ENCODE measurements at places on chromosomes 11 and 22. TPM values are rescaled to one million over a fixed set of nuclear protein-coding genes. Genes with fewer than 3 reads are reported as not detected.

- DNase-seq = no peak
Measured at GRCh38 chr22:32832174-32832573, 30.7 kb downstream of the TIMP3 start.

- peak; percentile 94 for DNase-seq
Measured at GRCh38 chr22:44309137-44309536, 3.6 kb downstream of the SHISAL1 start.

- no peak for DNase-seq
Measured at GRCh38 chr11:113977071-113977490, 2.2 kb downstream of the HTR3A start.

DNA sequence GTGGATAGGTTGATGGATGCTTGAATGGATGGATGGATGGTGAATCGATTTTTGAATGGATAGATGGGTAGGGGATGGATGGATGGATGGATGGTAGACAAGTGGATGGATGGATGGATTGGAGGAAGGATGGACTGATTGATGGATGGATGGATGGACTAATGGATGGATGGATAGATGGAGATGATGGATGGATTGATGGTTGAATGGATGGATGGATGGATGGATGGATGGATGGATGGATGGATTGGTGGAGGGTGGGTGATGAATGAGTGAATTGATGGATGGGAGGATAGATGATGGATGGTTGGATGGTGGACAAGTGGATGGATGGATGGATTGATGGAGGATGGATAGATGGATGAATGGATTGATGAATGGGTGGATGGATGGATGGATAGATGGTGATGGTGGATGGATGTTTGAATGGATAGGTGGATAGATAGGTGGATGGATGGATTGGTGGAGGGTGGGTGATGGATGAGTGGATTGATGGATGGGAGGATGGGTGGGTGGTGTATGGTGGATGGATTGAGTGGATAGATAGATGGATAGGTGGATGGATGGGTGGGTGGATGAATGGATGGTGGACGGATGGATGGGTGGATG is 1140.9 kb downstream of the BRD1 start:
- DNase-seq = no peak

GRCh38 chr11:79419120-79419519 is 21.7 kb downstream of the TENM4 start:
- no peak for DNase-seq

GRCh38 chr11:68047437-68048290 is 8.8 kb downstream of the TCIRG1 start:
- no peak for DNase-seq

- DNase-seq = no peak
Measured at GRCh38 chr11:117816846-117817367, 7.6 kb downstream of the FXYD2 start.

GRCh38 chr11:88535916-88536547 is 198.5 kb upstream of the CTSC start:
- peak; percentile 89 for DNase-seq

DNA sequence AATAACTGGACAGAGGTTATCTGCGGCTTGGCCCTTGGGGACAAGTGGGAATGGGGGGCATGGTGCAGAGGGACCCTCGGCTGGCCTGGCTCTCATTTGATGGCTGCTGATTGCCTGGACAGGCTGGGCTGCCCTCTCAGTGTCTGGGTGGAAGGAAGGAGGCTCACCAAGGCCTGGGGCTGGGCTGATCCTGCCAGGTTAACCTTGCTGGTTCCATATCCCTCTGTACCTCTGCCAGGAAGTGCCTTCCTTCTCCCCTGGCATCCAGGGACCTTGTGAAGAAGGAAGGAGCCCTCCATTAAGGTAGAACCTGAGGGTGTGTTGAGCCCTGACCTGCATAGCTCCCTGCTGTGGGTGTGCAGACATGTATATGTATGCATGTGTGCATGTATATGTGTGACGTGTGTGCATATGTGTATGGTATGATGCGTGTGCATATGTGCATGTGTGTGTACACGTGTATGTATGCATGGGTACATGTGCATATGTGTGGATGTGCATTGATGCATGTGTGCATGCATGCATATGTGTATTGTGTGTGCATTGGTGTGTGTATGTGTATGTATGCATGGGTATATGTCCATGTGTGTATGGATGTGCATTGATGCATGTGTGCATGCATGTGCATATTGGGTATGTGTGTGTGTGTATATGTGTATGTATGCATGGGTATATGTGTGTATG is 433.9 kb downstream of the TBC1D22A start:
- DNase-seq = no peak

DNA sequence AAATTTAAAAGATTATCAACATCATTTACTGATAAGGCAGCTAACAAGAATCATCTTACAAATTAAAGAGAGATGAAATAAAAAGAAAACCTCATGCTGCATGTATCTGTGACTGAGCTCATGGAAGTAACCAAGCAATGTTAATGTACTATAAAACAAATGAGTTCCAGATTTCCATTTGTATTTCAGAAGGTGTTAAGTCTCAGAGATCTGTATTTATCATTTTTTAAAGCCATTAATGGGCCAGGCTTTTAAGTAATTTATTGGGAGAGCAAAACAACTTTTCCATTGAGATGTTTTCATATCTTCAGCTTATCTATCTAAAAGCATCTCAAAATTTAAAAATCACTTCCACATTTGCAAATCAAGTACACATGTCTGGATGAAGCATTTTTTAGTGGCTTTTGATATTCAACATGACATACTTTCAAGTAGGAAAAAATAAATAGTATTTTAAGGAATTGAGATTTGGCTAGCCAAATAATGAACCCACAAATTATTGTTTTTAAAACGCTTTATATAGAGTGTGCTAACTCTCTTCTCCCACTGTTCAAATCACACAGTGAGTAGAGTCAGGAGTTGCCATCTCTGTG is 17.9 kb upstream of the BBOX1 start:
- peak; percentile 35 for DNase-seq

- peak; percentile 37 for DNase-seq
Measured at GRCh38 chr22:43230971-43231723, 44.2 kb upstream of the TTLL12 start.

- no peak for DNase-seq
Measured at GRCh38 chr11:1481483-1481825, 5.1 kb downstream of the MOB2 start.

DNA sequence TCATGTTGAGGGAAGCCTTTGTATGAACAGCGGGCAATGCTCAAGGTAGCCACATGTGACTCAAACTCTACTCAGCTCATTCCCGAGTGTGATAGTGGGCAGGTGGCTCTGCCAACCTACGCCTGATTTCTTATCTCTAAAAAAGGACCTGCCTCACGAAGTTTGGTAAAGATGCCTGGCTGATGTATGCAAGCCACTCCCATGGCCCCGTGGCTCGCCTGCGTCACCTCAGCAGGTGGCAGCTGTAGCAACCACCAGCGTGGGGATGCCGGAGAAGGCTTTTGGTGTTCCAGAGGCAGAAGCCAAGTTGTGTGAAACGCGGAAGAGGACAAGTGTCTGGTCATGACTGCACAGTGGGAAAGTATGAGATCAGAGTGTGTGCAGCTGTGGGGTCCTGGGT is 5.4 kb downstream of the FADS2 start:
- DNase-seq = no peak

- peak; percentile 70 for DNase-seq
Measured at GRCh38 chr11:79237703-79238102, 203.1 kb downstream of the TENM4 start.

DNA sequence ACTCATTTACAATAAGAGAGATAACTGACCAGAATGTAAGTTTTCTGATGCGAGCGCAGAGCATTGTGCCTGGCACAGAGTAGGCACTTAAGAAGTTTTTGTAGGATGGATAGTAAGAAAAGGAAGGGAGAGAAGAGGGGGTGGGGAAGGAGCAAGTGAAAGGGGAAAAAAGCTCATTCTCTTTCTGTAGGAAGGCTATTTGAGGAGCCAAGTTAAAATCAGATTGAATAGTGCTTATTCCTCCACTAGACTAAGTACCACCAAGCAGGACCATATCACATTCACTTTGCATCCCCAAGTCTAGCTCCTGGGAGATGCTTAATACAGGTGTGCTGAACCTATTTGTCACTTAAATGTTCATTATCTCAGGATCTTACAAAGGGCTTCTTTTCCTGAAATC is 14.1 kb upstream of the CRKL start:
- no peak for DNase-seq

DNA sequence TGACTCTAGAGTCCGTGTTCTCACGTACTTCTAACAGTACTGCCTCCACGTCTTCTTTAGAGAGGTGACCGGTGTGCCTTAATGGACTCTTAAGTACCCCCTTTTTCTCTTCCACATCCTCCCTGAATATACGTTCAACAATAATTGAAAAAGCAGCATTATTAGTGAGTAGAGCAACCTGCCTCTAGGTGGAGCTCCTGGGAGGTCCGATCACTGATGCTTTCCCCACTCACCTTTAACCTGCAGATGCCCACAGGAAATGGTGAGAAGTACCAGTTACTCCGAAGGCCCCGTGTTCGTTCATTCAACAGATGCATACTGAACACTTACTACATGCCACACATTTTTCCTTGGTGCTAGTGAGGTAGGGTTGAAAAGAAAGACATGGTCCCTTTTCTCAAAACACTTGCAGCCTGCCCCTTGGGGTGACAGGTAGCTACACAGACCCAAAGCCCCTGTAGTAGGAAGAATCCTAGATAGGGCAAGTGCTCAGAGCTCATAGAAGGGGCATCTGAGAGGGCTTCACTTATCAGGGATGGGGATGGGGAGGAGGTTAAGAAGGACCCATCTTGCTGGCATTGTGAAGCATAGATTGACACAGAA is 72.7 kb downstream of the FEZ1 start:
- no peak for DNase-seq

GRCh38 chr11:17722000-17722643 is 2.8 kb downstream of the MYOD1 start:
- no peak for DNase-seq

GRCh38 chr11:10680956-10681487 is 12.5 kb downstream of the IRAG1 start:
- no peak for DNase-seq

DNA sequence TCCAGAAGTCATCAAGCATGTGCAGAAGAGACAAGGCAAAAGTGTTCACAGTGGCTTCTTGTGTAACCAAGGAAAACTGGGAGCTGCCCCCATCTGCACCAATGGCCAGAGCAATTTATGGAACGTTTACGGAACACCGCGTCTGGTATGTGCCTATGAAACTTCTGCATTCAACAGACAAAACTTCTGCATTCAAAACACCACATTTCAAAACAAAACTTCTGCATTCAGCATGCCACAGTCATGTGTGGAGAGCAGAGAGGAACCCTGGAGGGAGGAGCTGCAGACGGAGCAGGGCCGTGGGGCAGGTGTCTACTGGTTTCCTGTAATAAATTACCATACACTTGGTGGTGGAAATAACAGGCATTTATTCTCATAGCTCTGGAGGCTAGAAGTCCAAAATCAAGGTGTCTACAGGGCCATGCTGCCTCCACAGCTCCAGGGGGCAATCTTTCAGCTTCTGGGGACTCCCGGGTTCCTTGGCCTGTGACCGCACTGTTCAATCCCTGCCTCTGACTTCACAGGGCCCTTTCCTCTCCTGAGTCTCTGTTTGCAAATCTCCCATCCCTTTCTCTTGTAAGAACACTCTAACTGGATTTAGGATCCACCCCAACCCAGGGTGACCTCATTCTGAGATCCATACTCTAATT is 32.2 kb downstream of the RPL3 start:
- DNase-seq = peak; percentile 77

DNA sequence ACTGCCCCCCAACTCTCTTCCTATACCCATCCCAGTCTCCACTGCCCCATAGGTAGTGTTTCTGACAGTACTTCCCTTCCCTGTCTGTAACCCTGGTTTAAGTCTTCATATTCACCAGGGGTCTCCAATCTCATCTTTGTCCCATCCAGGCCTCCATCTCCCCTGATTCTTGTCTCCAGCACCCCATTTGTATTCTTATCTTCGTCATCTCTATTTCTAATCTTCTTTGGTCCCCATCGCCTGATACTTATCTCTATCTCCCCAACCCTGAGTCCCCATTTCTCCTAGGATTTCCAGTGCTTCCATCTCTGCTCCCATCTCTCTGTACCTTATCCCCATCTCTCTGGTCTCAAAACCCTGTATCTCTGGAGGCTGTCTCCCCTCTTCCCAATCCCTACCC is 1.8 kb downstream of the PHOX2A start:
- no peak for DNase-seq

DNA sequence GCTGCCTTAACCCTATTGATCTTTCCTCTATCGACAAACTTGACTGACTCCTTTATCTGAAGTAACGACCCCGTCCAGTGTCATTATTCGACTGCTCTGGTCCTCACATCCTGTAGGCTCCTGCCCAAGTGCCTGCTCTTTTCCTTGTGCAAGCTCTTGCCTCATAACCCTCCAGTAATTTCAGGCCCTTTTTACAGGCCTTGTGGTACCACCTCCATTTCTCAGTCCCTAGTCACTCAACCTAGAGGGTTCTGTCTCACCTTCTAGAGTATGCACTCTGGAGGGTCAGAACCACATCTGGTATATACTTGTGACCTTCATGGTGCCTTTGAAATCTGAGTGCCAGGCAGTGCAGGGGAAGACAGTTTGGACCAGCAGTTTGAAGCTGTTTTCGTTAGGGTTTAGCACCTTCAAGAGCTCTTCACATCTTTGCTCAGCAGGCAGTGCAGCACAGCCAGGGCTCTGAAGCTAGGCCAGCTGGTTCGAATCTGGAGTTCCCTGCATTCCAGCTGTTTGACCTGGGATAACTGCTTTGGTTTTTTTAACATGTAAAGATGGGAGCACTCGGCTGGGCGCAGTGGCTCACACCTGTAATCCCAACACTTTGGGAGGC is 11.2 kb downstream of the SNRPD3 start:
- DNase-seq = peak; percentile 28

DNA sequence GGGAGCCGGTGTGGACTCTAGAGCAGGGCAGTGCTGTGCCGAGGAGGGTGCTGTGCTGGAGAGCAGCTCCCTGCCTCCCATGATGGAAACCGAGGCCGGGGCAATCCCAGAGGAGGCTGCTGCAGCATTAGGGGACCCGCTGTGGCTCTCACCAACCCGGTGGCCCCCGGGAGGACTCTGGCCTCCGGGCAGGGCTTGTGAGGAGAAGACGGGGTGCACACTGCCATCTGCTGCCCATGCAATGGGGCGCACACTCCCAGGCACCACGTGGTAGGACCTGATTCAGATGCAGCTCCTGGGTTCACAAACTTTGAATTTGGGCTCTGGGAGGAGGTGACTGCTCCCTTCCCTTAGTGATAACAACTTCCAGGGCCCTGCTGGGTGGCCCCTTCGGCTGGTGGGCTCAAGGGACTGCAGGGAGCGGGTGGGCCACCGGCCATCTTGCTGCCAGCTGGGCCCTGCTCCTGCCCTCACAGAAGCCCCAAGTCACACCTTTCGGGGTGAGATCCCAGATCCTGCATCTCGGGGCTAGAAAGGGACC is 93.8 kb upstream of the FGF3 start:
- DNase-seq = no peak

MRPL11 gene
- total RNA-seq = 38.0 TPM

PCSK7 gene
- total RNA-seq = 44.5 TPM

PKNOX2 gene
- 2.9 TPM for total RNA-seq

BTG4 gene
- total RNA-seq = not detected

GPR83 gene
- total RNA-seq = under 0.01 TPM

DEPDC7 gene
- total RNA-seq = 7.7 TPM

MICAL3 gene
- 24.2 TPM for total RNA-seq

CDK2AP2 gene
- total RNA-seq = 16.8 TPM

TANGO2 gene
- 30.2 TPM for total RNA-seq

ARHGEF17 gene
- 78.3 TPM for total RNA-seq
